MG63 (cell line): ENCODE measurements at places on chromosomes 6 and 20. TPM values are rescaled to one million over a fixed set of nuclear protein-coding genes. Genes with fewer than 3 reads are reported as not detected.

DNA sequence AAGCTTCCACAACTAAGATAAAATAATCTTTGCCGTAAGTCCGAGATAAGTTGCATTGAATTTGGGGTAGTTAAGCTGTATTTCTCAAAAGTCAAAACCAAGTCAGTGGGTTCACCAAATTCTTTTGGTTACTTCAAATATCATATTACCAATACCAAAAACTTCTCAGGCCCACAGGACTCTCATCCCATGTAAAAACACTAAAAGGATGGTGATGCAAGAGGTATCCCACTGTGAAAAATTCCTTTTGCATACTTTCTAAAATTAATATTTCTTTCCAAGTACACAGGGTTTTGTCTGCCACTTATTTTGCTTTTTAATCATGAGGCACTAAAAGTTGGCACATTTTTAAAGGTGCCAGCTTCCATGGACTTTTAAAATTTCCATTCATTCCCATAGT, 151.3 kb downstream of the GJA10 start:
- no peak for DNase-seq

GRCh38 chr20:13325033-13325432, 104.0 kb downstream of the ISM1 start:
- peak; percentile 45 for DNase-seq

GRCh38 chr6:33769248-33769821, 19.6 kb downstream of the LEMD2 start:
- DNase-seq, result no peak

Gene PRSS35
- total RNA-seq, result 0.72 and 1.2 TPM in 2 replicates

DNA sequence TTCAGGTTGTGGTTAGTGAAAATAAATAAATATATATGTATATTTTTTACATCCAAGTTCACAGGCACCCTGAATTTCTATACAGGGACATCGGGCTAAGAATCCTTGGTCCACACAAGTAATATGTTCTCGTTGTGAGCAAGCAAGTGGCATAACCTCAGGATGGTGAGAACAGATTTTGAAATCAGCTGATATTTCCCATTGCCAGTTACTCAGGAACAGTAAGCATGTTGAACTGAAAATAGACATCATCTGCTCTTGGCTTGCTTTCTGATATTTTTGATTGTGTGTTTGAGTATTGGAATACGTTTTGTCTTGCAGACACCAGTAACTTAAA, 87.7 kb downstream of the TRMT6 start:
- no peak for DNase-seq

Gene DUSP15
- total RNA-seq, result 1.3 and 1.9 TPM in 2 replicates

DNA sequence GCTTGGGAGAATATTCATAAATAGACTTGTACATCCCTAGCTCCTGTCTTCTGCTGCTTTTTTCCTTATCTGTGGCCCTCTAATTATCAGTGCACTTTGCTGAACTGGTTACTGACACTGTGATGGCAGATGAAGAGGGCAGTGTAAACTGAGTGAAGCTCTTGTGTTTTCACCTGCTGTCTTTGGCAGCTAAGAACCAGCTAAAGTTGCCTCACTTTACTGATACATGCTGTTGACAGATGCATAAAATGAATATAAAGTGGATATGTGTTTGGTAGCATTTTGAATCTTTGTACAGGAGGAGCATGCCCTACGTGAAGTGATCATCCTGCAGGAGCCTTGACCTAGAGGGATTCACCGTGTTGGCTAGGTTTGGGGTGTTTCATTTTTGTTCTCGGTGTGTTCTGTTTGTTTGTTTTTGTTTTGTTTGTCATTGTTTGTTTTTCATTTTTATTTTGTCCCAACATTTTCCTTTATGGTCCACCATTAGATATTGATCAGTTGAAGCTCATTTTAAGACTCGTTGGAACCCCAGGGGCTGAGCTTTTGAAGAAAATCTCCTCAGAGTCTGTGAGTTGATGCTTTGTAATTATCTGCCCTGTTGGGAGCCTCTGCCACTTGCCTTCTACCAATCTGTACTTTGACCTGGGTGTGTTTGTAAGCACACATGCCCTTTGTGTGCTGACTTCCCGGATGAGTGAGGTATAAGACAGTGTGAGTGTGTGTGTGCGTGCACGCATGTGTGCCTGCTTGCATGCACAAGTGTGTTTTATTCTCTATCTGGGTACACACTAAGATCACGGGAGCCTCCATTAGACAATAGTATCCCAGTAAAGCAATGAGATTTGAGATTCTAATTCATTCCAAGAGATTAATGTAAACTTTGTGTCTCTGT, 34.6 kb upstream of the MAPK13 start:
- DNase-seq, result no peak

DNA sequence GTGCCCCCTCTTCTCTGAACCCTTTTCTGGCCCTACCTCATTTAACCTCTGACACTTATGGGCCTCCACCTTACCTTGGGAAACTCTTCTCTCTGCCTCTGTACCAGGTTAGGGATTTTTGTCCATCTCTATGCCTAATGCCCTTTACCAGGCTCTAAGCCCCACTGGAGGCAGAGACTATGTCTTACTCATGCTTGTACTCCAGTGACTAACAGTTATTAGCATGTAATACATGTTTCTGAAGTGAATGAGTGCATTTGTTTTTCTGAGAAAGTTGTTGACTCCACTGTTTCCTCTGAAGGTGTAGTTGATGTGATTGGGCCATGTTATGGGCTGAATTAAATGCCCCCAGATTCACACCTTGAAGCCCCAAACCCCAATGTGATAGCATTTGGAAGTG, 234.3 kb downstream of the PACRG start:
- DNase-seq, result no peak

DNA sequence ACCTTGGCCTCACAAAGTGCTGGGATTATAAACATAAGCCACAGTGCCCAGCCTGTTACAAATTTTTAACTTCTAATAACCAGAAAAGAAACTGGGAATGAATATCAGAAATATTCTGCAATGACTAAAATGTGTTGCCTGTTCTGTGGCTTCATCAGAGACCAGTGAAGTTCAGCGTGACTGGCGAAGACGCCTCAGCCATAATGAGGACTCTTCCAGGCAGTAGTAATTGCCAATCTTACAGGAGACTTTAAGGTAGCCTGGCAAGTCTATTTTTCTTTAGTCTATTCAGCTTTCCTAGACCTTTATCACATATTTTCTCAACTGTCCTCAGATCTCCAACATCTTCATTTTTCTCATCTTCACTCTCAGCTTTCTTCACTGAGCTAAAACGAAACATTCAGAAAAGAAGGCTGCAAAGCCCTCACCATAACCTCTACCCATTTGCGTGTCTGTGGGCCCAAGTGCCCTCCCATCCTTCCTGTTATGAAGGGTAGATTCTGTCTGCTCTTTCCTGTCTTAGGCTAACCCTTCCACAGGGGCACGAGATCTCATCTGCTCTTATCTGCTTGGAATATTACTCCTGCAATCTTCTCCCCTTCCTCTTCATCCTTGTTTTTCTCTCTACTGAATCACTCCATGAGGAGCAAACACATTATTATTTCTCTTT, 42.0 kb upstream of the OLIG3 start:
- no peak for DNase-seq

DNA sequence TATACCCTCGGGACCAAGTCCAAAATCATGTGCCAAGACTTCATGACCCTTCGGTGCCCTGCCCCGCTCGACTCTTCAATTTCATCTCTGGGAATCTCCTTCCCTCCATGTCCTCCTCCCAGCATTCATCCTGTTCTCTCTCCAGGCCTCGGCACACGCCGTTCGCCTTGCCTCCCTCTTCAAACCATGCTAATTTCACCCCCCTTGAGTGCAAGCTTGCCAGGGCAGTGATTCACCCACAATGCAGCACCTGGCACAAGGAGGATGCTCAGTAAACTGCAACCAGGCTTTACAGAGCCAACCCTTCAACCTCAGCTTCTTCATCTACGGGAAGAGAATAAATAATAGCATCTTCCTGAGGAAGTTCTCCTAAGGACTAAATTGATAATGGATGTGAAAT, 4.1 kb downstream of the KCNS1 start:
- no peak for DNase-seq

- no peak for DNase-seq
Measured at GRCh38 chr6:147561726-147562125, 53.2 kb downstream of the SAMD5 start.

- no peak for DNase-seq
Measured at GRCh38 chr20:57759724-57760123, 49.9 kb upstream of the PMEPA1 start.

- DNase-seq, result peak; percentile 76
Measured at GRCh38 chr6:148193063-148193680, 149.5 kb upstream of the SASH1 start.

Gene SNPH
- 3.4 and 5.9 TPM in 2 replicates for total RNA-seq

DNA sequence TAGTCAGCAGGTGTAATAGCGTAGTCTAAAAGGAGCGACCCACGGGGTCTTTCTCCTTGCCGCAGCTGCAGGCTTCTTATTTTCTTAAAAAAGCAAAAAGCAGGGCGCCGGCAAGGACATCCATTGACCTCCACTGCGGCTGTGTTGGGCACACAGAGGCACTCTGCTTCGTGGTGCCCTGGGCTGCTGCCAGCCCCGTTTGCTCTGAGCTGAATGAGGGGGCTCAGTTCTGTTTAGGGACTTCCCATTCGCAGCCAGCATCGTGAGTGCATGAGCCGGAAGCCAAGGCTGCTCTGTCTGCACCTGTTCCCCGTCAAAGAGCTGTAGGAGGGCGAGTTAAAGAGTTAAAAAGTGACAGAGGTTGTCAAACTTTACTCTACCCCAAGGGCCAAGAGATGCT, 1.7 kb upstream of the SLC22A2 start:
- no peak for DNase-seq
